Activated CD4-positive, CD25-positive, alpha-beta regulatory T cell (primary cell): ENCODE measurements at places on chromosomes 3 and 15.

- DNase-seq: no peak
Observed at GRCh38 chr3:154931484-154931883, 148.6 kb upstream of the MME start.

DNA sequence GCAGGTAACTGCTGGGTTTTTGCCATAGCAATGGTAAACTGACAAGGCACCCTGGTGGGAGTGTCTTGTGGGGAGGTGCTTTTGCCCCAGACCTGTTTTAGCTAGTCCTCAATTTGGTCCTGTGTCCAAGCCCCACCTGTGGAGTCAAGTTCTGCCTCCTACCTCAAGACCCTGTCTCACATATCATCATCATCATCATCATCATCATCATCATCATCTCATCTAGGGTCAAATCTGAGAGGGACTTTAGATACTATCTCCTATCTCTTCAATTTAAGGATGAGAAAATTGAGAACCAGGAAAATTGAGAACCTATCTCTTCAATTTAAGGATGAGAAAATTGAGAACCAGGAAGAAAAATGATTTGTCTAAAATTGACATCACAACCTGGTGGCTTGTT lies 9.9 kb downstream of the KNL1 start:
- no peak for DNase-seq

DNA sequence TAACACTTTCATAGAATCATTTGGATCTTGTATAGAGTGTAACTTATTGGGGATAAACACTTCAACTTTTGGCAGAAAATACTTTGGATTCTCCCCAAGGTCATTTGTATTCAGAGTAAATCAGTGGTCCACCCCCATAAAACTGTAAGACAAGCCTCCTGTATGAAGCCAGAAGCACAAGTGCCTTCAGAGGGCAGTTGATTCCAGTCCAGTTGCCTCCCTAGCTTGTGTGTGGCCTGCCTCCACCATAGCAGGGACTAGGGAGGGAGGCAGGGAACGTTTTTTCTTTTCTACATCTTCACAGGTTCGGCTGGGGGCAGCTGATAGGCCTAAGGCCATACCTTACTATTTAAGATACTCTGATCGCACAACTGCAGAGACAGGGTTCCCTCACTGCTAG lies 11.6 kb downstream of the GORASP1 start:
- DNase-seq: no peak

DNA sequence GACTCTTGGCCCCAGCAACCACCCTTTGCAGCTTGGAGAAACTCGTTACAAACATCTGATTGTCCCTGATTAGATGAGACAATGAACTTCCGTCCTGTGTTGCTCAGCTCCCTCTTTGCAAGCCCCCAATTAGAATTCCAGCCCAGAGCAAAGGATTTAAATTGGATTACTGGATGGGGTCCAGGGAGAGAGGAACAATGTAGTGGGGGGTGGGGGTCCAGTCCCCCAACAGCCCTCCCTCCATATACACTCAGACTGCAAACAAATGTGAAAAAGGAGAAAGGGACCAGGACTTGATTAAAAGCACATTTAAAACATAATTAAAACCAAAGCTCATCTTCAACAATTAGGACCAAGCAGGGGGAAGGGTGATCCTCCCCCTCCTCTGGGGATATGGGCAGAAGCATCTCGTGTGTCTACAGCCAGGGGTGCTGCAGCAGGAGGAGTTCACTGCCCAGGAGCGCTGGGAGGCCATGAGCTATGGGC lies 71.7 kb upstream of the TMEM115 start:
- DNase-seq: no peak

- no peak for DNase-seq
Observed at GRCh38 chr15:91939403-91939831, 85.9 kb downstream of the SLCO3A1 start.

DNA sequence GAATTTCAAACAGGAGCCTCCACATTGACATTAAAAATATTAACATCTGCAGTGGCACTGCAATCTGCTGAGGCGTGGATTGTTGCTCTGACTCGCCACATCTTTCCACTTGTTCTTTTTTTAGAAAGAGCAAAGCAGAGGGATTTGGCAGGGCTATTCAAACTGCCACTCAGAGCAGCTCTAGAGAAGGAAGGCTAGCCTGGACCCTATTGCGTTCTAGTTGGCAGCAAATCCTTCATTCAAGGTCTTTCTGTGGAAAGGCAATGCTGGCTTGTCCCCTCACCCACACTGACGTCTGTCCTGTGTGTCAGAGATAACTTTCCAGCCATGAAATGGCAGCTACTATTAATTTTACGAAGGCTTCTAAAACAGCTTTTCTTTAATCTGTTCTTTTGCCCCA lies 483.2 kb upstream of the SGO1 start:
- DNase-seq: no peak

DNA sequence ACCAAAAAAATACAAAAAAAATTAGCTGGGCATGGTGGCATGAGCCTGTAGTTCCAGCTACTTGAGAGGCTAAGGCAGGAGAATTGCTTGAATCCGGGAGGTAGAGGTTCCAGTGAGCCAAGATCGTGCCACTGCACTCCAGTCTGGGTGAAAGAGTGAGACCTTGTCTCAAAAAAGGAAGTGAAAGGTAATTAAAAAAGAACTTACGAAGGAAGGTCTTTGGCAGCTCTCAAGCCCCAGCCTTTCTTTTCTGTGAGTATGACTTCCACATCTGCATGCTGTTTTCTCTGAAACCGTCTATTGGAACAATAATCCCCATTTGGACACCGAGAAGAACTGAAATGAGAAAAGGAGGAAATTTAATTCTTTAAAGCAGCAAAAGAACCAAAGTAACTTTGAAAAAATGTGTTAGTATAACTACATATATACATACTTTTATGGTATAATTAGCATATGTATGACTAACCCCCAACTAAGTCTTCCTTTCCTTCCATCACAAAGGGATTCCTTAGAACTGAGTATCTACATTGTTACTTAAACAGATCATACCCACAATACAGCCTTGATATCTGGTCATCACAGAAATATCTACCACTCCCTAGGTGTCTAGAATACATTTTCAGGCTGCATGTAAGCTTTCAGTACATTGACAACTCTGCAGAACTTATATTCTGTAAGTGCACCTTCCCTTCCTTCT lies 50.1 kb downstream of the SETD2 start:
- no peak for DNase-seq

GRCh38 chr3:23749609-23750008 lies 56.1 kb upstream of the UBE2E1 start:
- DNase-seq: no peak

- DNase-seq: no peak
Observed at GRCh38 chr3:130773366-130773765, 26.7 kb upstream of the PIK3R4 start.

DNA sequence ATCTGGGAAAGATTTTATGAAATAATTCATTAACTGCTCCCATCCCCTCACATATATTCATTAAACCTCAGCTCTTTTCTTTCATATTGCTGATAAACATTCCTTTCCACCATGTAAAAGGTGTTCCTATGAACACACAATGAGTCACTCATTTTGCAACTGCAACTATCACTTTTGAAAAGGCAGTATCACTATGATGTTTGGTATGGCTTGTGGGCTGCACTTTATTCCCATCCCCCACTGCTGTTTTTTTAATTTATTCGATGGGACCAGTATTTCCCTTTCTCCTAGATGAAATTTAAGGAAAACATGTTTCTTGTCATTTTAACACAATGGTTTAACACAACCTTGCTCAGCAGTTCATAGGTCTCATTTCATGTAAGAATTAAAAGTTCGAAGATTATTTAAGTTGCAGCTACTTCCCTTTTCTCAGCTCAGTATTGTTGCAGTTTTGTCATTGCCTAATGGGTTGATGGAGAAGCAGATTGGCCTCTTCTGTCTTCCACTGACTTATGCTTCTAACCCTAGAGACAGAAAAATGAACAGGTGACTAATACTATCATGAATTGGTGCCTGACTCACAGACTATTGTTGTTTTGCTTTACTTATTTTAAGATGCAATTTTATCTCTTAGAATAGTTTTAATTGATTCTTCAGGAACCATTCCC lies 280.3 kb downstream of the ZPLD1 start:
- no peak for DNase-seq

DNA sequence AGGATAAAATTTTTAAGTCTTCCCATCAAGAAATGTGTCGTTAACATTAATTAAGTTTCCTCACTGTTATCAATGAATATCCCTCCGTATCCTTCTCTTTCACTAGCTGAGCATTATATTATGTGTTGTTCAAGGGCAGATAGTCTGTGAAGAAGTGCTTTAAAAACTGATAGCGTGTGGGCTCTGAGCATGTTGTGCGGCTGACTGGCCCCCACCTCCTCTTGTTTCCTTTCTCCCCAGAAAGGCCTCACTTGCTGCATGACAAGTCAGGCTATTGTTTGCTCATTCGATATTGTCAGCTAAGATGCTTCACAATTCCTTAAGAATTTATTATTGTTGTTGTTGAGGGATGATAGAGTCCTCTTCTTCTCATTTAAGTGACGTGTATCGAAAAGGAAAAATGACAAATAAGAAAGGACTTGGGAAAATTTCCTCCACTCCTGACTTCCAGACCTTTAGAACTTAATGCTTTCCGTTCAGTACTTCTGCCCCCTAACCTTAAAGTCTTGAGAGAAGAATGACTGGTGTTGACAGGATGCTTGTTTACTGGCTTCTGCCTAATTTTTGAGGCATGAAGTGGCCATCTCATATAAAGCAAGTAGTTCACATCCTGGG lies 298.3 kb downstream of the LPP start:
- DNase-seq: no peak

- DNase-seq: no peak
Observed at GRCh38 chr3:196246612-196247308, 30.4 kb downstream of the SLC51A start.

- DNase-seq: no peak
Observed at GRCh38 chr3:51388286-51389029, 2.6 kb upstream of the RBM15B start.

- no peak for DNase-seq
Observed at GRCh38 chr3:171526869-171527268, 66.7 kb upstream of the TNIK start.

DNA sequence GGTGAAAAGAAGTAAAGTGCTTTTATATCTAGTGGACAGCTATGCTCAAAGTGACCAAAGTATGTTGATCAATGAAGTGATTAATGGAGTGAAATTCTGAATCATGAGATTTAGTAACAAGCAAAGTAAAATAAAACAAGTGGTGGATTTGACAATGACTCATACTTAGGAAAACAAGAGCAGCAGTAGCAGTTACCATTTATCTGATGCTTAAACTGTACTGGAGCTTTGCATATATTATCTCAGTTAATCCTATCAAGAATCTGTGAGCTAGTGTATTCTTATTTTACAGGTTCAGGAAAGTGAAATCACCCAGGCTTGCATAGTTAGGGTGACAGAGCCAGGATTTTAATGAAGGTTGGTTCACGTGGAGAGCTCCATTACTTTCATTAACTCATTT lies 50.6 kb upstream of the SPATA16 start:
- DNase-seq: no peak

- no peak for DNase-seq
Observed at GRCh38 chr15:91522605-91523332, 330.7 kb upstream of the SLCO3A1 start.

GRCh38 chr3:169604568-169604967 lies 58.9 kb downstream of the MECOM start:
- DNase-seq: no peak
